ENCODE measurements at places on chromosomes 13 and 19.
A peak's percentile ranks its signal among the peaks of the same experiment; 100 is the strongest.

- DNase-seq = no peak
Measured at GRCh38 chr13:99050983-99051488, 73.2 kb upstream of the DOCK9 start.

DNA sequence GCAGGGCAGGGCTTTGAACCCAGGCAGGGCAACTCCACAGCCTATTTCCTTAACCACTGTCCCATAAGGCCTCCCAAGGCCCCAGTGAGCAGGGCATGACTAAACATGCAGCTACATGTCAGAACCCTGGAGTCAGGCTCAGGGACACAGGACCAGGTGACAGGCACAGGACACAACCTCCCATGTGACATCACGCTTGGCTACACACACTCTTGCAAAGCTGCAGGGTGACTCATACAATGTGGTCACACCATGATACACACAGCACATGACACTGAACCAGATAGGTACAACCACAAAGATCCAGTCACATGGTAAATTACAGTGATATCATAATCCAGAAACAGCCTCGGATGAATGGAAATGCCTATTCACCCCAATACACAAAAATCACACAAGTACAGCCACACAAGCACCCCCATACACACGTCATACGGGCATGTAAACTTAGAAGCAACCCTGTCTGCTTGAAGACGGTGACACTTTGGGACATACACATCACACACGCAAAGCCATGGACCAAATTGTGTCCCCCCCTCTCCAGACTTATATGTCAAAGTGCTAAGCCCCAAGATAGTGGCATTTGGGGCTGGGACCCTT, 14.5 kb downstream of the KLK4 start:
- peak; percentile 60 for DNase-seq

- no peak for DNase-seq
Measured at GRCh38 chr13:65336916-65337315, 1893.2 kb downstream of the PCDH9 start.

DNA sequence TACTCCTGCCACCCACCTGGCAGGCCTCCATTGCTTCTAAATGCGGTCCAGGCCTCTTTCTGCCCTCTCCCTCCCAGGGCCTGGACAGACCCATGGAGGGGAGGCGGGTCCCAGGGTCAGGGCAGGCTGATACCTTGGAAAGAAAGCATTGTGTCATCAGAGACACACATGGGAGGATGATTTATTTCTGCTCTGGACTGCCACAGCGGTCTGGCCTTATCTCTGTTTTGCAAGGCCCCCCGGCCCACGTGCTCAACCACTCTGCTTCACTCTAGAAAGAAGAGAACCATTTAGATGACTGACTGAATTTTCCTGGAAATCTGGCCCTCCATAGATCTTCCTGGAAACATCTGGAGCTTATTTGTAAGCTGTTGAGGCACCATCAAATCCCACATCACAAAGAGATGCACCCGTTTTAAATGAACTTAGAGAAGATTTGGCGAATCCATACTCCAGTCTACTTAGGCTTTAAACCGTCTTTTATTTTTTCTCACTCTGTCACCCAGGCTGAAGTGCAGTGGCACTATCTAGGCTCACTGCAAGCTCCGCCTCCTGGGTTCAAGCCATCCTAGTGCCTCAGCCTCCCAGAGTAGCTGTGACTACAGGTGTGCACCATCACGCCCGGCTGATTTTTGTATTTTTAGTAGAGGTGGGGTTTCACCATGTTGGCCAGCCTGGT, 48.3 kb upstream of the URI1 start:
- DNase-seq = no peak

- no peak for DNase-seq
Measured at GRCh38 chr13:30560212-30560611, 57.5 kb upstream of the USPL1 start.

GRCh38 chr13:51839711-51840540, 5.1 kb downstream of the TMEM272 start:
- no peak for DNase-seq

DNA sequence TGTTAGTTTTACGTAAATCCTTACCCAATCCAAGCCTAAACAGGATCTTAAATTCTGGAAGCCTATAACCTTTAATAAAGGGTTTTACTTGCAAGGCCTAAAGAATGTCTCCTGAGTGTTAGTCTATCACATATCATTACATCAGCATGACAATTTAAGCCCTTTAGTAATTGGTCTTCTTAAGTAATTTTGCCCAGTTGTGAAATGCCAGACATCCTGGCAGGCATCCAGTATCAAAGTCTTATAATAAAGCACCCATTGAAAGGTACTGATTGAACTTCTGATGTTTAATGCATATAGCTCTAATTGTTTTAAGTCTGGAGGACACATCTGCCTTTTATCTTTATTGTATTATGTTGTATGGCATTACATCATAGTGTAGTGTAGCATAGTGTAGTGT, 1078.9 kb downstream of the SLITRK1 start:
- DNase-seq = no peak

GRCh38 chr13:98842858-98843481, 90.5 kb upstream of the SLC15A1 start:
- peak; percentile 66 for DNase-seq

DNA sequence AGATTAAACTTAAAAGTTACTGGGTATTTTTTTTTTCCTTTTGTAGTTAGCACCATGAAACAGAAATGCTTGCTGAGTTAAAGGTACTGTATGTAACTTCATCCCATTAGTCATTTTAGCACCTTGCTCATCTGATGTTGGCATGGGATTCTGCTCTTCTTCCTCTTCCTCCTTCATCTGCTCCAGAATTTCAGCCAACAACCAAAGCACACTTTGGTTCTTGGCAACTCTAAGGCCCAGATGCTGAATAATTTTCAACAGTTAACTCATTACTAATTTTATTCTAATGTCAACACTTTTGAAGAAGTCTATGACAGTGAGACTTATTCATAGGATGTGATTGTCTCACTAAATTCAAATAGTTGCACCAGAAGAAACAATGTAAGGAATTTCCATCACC, 359.2 kb downstream of the KCTD12 start:
- no peak for DNase-seq

GRCh38 chr19:31262725-31263191, 86.5 kb downstream of the TSHZ3 start:
- DNase-seq = no peak

- DNase-seq = no peak
Measured at GRCh38 chr13:60572003-60572798, 175.2 kb downstream of the TDRD3 start.

GRCh38 chr19:58203814-58204475, 21.1 kb downstream of the ZNF274 start:
- no peak for DNase-seq

GRCh38 chr19:30873691-30874090, 475.5 kb downstream of the TSHZ3 start:
- DNase-seq = no peak

GRCh38 chr19:41998246-41999020, 4.4 kb upstream of the ATP1A3 start:
- DNase-seq = peak; percentile 72

DNA sequence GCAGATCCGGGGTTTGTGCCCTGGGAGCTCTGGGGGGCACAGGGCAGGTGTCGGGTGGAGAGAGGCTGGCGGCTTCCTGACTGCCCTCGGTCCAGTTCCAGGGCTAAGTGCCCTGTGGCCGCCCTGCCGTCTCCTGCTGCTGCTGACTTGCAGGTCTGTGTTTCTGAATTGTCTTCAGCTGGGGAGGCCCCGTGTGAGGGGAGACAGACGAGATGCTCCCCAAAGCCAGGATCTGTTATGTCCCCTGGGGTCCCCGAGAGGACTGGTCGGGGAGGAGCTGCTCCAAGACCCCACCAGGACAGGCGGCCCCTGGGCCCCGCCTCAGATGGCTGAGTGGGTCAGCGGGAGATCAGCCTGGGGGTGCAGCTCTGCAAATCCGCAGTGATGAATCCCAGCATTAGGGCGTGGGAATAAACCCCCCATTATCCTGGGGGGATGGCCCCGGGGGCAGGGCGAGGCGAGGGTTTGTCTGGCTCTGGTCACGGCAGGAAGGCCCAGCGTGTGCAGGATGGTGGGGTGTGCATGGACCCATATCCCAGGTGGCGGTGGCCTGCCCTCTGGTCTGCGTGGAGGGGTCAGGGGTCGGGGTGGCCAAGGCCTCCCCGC, 4.7 kb downstream of the HCN2 start:
- no peak for DNase-seq

- peak; percentile 16 for DNase-seq
Measured at GRCh38 chr19:14686411-14686810, 3.4 kb upstream of the ZNF333 start.

GRCh38 chr13:30690282-30691188, 44.8 kb upstream of the ALOX5AP start:
- peak; percentile 42 for DNase-seq

All from germinal center (tissue), 1 donor.